ENCODE measurements at places on chromosomes 3 and 15. TPM values are rescaled to one million over a fixed set of nuclear protein-coding genes. Genes with fewer than 3 reads are reported as not detected.

DNA sequence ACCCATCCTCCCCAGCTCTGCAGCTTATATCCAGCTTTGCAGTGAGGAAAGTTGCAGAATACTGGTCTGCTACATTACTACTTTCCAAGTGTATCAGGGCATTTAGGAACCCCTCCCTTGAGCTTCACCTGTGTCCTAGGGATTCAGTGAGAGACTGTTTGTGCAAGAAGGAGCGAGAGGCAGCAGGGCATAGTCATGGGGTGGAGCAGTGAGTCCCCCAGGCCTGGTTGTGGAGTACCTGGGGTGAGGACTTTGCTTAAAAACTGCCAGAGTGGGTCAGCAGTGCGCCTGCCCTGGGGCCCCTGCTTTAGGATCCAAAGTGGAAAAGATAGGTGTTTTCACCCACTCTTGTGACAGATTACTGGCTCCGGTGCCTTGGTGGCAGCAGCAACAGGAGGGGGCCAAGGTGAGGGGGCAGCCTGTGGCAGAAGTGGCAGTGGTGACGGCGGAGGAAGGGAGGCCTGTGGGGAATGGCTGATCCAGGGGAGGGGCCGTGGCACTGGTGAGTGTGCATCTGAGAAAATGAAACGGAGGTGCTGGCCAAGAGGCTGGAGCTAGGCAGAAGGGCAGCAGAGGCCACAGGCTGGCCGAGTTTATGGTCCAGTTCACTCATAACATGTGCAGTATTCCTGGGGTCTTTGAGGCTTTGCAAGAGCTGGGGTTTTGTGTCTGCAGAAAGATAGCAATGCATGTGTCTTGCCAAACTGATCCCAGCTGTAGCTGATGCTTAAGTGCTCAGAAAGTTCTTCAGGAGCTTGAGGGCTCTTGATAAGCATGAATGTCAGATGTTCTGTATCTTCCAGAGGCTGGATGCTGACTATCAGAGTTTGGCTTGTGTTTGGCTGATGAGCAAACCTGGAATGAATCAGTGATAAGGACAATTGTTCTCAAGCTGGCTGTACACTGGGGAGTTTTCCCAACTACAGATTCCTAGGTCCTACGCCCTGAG is 43.4 kb downstream of the GOLGA6A start:
- no peak for DNase-seq
- H3K27me3 ChIP-seq: no peaks in the 10 kb centered on the region
- no peak overlapping the region for H3K4me3 ChIP-seq
- no peaks in the 10 kb centered on the region for H3K36me3 ChIP-seq
- peaks cover 7% of the 10 kb centered on the region for H3K4me1 ChIP-seq

- no peak overlapping the region for H3K4me3 ChIP-seq
- no peak for DNase-seq
- H3K36me3 ChIP-seq: no peaks in the 10 kb centered on the region
Observed at GRCh38 chr3:43573576-43573975, 48.2 kb downstream of the ANO10 start.

DNA sequence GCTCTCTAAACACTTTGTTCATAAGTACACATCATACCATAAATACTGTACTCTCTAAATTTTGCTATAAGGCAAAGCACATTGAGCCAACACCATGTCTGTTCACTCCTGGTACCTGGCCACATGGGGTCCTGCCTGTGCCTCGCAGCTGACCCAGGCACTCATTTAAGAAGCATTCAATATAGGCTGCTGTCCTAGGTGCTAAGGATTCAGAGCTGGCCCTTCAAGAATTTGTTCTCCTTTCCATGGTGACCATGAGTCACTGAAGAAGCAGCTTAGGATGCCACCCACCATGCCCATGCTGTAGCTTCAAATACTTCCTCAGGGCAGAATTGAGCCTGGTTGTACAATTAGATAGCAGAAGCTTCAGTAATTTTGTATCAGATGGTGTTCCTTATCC is 119.2 kb upstream of the ZBED2 start:
- H3K4me1 ChIP-seq: peaks cover 15% of the 10 kb centered on the region
- H3K4me3 ChIP-seq: no peak overlapping the region
- no peaks in the 10 kb centered on the region for H3K27me3 ChIP-seq
- H3K36me3 ChIP-seq: peaks cover 19% of the 10 kb centered on the region
- no peak overlapping the region for H3K27ac ChIP-seq

- H3K4me3 ChIP-seq: no peak overlapping the region
- H3K27me3 ChIP-seq: no peaks in the 10 kb centered on the region
- no peaks in the 10 kb centered on the region for H3K36me3 ChIP-seq
- no peak for DNase-seq
Observed at GRCh38 chr3:20008646-20009045, 3.4 kb downstream of the PP2D1 start.

The FOXB1 gene
- 2.2 TPM for total RNA-seq

The DHFR2 gene
- total RNA-seq: 8.2 TPM

The HYAL1 gene
- total RNA-seq: 1.3 TPM

The VPS39 gene
- total RNA-seq: 57.6 TPM
